ENCODE measurements at places on chromosomes 5 and 9. TPM values are rescaled to one million over a fixed set of nuclear protein-coding genes. Genes with fewer than 3 reads are reported as not detected.

The GLDC gene
- 1.4 TPM for total RNA-seq

The ATP6V1G1 gene
- total RNA-seq = 114 TPM

The ZNF454 gene
- 1.7 TPM for total RNA-seq

The IFNA5 gene
- total RNA-seq = 0.11 TPM

Data from uterine smooth muscle cell (primary cell).